ENCODE measurements at places on chromosomes 4 and X.

DNA sequence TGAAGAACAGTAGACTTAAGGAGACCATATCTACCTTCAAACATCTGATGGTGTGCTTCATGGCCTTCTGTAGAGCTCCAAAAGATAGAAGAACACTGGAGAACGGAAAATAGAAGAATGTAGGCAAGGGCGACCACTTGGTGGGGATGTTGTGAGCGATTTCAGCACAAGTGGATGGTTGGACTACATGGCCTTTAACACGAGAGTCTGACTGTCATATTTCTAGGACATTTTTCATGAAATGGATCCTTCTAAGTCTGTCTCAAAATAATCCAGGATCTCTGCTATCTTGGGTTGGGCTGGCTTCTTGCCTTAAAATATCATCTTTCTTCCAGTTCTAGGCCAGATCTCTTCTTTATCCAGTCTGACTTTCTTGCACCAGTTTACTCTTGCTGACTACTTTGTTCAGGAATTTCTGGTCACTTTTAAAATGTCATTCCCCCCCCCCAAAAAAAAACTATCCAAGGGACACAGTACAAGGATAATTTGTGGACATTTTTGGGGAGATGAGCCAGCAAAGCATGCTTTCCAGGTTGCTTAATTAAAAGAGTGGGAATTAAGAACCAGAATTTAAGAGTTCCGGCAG is 1.2 kb upstream of the MID1IP1 start:
- DNase-seq, result no peak

DNA sequence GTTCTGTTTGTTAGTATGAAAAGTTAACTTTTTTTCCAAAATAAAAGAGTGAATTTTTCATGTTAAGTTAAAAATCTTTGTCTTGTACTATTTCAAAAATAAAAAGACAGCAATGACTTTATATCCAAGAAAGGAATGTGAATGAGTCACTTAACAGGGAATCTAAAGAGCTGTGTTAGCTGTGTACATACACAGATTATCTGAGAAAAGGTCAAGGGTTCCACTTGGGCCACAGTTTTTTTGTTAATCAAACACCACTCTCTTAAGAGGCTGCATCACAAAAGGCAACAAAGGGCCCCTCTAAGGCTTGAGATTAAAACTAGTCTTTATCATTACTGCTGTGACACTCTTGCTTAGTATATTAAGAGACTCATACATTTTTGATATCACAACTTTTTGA is 82.1 kb downstream of the FIP1L1 start:
- DNase-seq, result no peak

DNA sequence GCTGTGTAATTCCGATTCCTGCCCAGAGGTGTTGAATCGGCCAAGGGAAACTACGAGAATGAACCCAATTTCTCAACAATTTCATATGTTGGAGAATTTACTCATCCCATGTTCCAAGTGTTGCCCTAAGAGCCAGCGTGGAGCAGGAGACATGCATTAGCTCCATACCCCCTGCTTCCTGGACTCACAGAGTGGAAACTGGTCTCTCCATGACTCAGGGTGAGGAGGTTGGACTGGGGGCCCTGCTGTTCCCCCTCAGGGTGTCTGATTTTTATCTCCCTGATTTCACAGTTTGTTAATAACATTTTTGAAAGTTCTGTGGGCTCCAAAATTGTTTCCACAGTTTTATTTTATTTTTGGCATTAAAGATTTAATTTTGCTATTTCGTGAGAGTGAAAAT is 183.0 kb upstream of the SFRP2 start:
- DNase-seq, result no peak

DNA sequence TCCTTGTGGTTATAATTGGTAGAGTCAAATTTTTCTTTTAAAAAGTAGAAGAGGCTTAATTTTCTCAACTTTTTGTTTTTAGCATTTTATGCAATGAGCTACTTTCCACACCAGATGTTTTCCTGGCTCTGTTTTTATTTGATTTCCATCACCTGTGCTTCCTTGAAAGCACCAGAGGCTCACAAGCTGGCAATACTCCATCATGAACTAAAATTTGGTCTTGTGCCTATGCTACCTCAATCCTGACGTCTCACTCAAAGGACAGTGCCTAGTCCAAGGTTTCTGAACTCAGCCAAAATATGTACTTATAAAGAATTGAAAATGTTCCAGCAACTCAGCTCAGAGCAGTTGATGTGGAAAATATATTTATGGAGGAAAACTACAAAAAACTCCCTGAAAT is 914.0 kb upstream of the PRKX start:
- no peak for DNase-seq

DNA sequence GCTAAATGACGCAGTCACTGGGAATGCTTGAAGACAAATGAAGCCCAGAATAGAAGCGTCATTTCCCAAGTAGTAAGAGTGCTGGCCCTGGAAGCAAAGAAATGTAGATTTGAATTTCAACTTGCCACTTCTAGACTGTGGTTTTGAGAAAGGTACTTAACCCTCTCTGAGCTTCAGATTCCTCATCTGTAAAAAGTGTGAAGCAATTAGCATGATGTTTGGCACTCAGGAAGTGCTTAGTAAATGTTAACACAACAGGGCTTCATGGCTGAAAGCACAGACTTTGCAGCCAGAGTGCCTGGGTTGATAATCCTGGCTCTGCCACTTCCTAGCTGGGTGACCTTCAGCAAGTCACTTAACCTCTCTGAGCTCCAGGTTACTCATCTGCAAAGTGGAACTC is 147.4 kb upstream of the RPS6KA3 start:
- no peak for DNase-seq

GRCh38 chrX:136417806-136418205 is 69.9 kb upstream of the BRS3 start:
- DNase-seq, result no peak

DNA sequence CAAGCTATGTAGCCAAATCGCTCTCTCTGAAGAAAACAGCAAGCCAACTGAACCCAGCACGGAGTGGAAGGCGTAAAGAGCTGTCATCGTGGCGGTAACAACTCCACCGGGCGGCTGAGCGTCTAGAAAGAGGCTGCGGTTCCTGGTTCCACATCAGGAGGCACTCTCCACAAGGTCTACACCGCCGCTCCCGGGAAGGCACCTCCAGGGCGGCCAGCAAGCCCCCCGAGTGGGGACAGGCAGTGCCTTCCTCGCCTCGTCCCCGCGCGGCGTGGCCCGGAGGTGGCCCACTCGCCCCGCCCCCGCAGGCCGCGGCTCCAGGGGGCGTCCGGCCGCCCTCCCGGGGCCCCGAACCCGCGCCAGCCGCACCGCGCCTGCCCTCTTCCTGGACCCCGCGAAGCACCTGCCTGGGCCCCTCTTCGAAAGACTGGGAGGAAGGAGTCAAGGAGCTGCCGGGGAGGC is 755 bp downstream of the KLHL8 start:
- peak; percentile 82 for DNase-seq

GRCh38 chr4:48193096-48193836 is 59.2 kb upstream of the TXK start:
- no peak for DNase-seq

DNA sequence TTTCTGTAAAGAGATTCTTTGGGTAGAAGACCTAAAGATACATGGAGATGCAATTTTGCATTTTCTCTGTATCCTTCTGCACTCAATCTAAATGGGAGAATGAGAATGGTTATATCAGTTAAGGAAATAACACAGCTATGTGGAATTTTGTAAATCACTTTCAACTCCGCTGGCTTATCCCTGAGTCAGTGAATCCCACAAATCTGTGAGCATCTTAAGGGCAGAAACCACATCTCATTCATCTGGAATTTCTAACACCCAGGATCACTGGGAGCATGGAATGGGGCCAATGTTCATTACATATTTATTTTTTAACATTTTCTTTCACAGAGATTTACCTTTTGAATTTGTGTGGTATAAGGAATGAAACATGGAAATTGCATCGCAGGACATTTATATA is 167.8 kb downstream of the CFAP47 start:
- no peak for DNase-seq

GRCh38 chrX:128464116-128464515 is 411.9 kb upstream of the ACTRT1 start:
- DNase-seq, result no peak

DNA sequence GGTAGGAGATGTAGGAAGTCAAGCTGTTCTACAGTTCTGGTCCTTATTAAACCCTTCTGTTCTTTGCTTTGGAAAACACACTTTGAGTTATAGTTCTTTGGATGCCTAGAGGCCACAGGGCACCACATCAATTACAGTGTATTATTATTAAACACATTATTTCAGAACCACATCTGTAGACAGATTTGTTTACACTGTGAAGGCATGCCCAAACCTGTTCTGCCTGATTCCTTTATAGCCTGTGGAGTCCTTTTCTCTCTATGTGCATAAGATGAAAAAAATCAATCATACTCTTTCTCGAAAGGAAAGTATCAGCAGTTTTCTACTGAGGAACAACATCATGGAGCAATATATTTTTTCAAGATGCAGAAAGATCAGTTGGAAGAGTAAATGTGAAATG is 371.3 kb upstream of the INTU start:
- DNase-seq, result no peak

GRCh38 chr4:110371016-110371770 is 104.8 kb upstream of the ENPEP start:
- DNase-seq, result peak; percentile 31

DNA sequence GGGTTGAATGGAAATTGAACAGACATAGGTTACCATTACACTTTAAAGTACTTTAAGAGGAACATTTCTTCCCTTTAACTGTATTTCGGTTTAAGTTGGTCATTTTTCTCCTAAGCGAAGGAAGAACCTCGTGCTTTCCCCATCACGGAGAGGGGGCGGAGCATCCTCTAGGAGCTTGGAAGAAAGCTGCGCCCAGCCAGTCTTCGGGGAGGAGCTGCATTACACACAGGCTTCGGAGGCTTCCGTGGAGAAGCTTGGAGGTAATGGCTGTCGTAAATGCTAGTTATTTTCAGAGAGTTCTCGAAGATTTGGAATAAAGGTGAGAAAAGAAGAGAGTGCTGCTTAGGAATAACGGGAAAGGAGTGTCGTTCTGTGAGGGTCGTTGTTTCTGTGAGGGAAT is at the start of gene PWWP3B:
PWWP3B (plus strand) TSS at position 199 of the 400 bp plus-strand sequence. CDS start 37,128 bp downstream, outside the sequence.
- DNase-seq, result peak; percentile 74

- DNase-seq, result no peak
These were observed 407.7 kb downstream of the SPRY1 start for GRCh38 chr4:123804196-123804721.

- peak; percentile 59 for DNase-seq
These were observed 1.1 kb upstream of the EDNRA start for GRCh38 chr4:147479786-147480185.

- DNase-seq, result peak; percentile 56
These were observed 76.9 kb downstream of the RRAGB start for GRCh38 chrX:55794405-55794804.

DNA sequence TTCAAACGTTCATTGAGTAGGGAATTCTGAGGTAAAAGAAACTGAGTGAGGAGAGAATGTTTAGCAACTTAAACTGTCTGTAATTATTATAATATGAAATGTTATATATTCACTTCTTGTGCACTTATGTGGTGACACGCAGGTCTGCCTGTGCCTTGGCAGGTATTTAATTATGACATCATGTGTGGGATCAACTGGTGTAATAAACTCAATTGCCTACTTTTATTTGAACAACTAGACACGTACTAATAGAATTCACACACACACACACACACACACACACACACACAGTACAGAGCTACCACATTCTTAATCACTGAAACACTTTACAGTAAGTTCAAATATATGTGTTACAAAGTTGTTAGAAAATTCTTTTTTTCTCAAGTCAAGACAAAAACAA is 20.7 kb upstream of the SLC25A31 start:
- DNase-seq, result no peak

GRCh38 chr4:40515398-40516293 is 114.0 kb downstream of the RBM47 start:
- DNase-seq, result no peak

DNA sequence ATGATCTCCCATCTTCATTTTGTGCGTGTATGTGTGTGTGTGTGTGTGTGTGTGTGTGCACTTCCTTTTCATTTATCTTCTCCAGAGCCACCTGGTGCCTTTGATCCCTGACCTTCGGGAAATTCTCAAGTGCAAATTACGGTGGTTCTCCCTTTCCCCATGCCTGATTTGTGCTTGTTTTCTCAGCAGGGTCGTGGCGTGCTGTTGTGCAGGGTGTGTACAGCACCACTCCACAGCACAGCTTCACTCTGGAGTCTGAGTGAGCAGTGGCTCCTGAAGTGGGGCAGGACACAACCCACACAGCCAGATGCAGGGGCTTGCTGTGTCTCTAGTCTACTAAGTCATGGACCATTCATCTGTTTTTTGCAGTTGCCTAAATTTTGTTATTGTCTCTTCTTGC is 114.2 kb upstream of the TBC1D9 start:
- peak; percentile 36 for DNase-seq

- no peak for DNase-seq
These were observed 347.1 kb downstream of the GBA3 start for GRCh38 chr4:23039818-23040217.
